ENCODE measurements at places on chromosomes 3 and 15.

DNA sequence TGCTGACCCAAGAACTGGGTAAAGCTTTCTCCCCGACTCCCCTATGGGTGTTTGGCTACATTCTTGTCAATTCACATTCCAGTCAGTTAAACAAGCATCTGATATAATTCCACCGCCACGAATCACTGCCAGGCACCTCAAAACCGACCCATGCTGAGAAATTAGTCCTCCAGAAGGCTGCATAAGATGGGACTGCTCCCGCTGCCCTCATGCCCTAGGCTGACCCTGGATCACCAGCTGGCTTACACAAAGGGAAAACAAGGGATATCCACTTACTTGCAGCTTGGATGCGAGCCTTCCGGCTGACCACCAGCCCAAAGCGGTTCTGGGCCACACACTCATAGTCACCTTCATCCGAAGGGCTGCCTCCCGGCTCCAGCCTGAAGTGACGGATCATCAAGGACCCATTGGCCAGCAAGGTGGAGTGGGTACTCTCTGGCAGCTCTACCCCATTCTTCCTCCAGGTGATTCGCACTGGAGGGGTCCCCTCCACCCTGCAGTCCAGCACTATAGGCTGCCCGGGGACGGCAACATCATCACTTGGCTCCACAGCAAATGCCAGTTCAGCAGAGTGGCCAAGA, 2.9 kb downstream of the IGDCC3 start:
- no peak for DNase-seq

- no peak for DNase-seq
These were observed 93.0 kb downstream of the PGPEP1L start for GRCh38 chr15:98914626-98915025.

GRCh38 chr3:44132061-44132460, 109.6 kb upstream of the TOPAZ1 start:
- DNase-seq, result no peak

DNA sequence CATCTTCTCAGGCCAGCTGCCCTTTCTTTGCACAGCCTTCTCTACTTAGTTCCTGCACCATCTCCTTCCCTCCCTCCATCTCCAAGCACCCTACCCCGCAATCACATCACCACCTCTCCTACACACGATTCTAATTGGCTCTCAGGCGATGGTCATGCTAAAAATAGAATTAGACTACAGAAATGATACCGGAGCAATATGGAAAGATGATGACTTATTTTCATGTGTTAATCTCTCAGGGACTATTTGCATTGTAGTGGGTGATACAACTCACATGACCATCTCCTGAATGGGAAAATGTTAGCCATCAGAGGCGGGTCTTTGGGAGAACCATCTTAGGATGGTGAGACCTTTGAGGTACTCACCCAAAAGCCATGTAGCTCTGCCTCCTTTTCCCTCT, 54.7 kb upstream of the PPARG start:
- DNase-seq, result no peak

- DNase-seq, result no peak
These were observed 87.3 kb upstream of the FAN1 start for GRCh38 chr15:30816430-30816829.

DNA sequence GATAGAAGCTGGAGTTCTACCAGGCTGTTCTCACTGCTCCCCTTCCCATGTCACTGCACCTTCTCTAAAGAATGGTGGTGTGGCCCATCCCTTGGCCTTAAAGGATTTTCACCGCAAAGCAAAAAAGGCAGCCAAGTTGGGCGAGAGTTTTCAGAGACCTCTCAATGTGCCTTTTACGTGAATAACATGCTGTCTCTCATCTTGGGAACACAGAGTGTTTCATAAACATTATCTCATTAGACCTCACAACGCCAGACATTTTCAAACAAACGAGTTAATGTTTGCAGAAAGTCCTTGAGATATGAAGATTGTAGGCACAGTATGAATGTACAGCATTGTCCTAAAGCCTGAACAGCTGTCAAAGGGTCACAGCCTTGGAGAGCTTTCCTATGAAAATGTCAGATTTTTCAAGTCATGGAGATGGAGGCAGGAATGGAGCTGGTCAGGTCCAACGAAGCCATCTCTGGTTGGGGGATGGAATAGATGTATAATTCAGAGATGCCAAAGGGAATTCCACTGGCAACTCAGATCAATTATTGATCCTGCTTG, 21.3 kb downstream of the TM4SF1 start:
- DNase-seq, result peak; percentile 40

- DNase-seq, result peak; percentile 21
These were observed 504 bp downstream of the ABHD2 start for GRCh38 chr15:89088605-89089315.

DNA sequence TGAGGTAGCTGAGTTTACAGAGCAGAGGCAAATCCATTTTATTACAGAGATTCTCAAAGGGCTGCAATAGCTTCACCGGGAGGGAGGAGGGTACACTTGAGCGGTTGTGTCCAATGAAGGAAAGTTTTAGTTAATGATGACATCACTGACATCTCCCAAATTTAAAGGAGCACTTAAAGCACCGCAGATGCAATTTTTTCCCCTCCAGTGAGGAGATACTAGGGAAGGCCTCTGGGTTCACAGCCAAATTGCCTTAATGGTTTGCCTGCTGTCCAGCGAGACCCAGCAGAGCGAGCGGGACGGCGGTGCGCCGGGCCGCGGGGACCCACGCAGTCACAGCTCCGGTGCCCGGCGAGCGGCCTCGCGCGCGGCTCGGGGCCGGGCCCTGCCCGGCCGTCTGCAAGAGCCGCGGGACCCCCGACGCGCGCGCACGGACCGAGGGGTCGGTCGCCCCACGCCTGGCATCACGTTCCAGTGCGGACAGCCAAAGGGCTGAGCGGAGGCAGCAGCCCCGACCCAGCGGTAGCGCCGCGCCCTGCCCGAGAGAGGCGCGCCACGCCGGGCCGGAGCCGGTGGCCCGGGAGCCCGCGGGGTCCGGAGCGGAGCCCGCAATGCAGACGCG, 160.5 kb upstream of the CHRNA7 start:
- DNase-seq, result no peak

DNA sequence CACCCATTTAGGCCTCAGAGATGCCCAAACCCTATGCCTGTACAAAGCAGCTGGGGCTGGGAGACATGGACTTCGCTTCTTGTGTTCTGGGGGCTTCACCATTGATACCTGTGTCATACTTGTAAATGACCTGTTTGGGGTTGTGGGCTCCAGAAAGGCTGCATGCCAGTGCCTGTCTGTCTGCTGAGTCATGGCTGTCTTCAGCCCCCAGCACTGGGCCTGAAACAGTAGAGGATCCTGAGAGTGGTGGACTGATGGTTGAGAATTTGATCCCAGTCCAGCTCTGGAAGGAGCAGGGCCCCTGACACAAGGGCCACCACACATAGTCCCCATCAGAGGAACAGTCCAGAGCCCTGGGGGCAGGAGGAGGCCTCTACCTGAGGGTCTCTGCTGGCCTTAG, 24.6 kb upstream of the APEH start:
- no peak for DNase-seq
